ENCODE measurements at places on chromosomes 13 and 19.

DNA sequence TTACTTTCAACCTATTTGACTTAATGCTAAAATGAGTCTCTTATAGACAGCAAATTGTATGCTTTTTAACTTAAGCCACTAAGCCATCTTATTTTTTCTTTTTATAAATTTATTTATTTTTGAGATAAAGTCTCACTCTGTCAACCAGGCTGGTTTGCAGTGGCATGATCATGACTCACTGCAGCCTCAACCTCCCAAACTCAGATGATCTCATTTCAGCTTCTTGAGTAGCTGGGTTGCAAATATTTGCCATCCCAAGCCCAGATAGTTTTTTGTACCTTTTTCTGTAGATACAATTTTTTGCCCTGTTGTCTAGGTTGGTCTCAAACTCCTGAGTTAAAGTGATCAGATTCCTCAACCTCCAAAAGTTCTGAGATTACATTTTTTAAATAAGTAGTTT, 27.1 kb downstream of the ZNF714 start:
- H3K4me1 ChIP-seq, result no peaks in the 10 kb centered on the region
- no peaks in the 10 kb centered on the region for H3K36me3 ChIP-seq
- no peaks in the 10 kb centered on the region for H3K27me3 ChIP-seq
- H3K27ac ChIP-seq, result no peak overlapping the region

GRCh38 chr19:11152318-11153062, 3.1 kb downstream of the SPC24 start:
- no peaks in the 10 kb centered on the region for H3K36me3 ChIP-seq
- H3K4me1 ChIP-seq, result peaks cover 10% of the 10 kb centered on the region
- no peak overlapping the region for H3K27ac ChIP-seq
- DNase-seq, result no peak
- H3K4me3 ChIP-seq, result no peak overlapping the region

DNA sequence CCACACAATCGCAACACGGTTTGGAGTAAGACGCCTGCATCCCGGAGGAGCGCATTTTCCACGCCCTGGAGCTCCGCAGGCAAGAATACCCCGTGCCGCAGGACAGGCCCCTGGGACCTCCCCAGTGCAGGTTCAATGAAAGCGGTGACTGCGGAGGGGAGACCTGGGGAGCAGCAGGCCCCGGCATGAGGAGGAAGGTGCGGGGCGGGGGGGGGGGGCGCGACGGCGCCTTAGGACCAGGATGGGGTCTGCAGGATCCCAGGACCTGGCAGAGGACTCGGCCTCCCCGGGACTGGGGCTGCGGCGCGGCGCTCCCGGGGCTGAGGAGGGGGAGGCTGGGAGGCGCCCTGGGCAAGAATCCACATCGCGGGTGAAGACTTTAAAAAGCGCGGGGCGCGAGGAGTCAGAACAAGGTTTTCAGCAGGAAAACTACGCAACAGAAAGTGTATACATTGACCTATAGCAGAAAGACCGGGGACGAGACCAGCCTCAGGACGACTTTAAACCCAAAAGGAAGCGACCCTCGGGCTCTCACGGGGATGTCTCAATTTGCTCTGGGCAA, 432 bp downstream of the ZNF611 start:
- no peak for DNase-seq
- H3K27me3 ChIP-seq, result no peaks in the 10 kb centered on the region
- H3K36me3 ChIP-seq, result no peaks in the 10 kb centered on the region
- peak overlapping the region; percentile 86 for H3K4me3 ChIP-seq
- H3K4me1 ChIP-seq, result no peaks in the 10 kb centered on the region

DNA sequence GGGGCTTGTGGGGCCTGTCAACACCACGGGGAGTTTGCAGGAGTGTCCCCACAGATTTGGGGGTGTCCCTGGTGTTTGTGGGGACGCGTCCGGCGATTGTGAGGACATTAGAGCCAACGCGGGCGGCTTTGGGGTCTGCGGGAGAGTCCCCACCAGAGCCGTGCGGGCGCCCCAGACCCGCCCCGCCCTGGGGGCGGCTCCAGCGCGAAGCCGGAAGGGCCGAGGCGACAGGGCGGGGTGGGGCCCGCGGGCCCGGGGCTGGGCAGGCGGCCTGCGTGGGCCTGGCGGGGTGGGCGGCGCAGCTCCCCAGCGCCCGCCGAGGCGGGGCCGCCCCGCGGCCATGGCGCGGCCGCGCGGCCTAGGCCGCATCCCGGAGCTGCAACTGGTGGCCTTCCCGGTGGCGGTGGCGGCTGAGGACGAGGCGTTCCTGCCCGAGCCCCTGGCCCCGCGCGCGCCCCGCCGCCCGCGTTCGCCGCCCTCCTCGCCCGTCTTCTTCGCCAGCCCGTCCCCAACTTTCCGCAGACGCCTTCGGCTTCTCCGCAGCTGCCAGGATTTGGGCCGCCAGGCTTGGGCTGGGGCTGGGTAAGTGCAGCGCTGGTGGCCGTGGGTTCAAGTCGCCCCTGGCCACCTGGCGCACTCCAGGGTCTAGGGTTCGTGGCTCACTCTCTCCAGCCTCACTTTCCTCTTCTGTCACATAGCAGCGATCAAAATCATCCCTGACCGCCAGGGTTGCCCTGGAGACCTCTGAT, 10.3 kb downstream of the PDE4A start:
- no peaks in the 10 kb centered on the region for H3K27me3 ChIP-seq
- DNase-seq, result no peak
- H3K27ac ChIP-seq, result no peak overlapping the region
- no peaks in the 10 kb centered on the region for H3K36me3 ChIP-seq
- no peak overlapping the region for H3K4me3 ChIP-seq
- H3K4me1 ChIP-seq, result peaks cover 16% of the 10 kb centered on the region

- peaks cover 20% of the 10 kb centered on the region for H3K4me1 ChIP-seq
- H3K27me3 ChIP-seq, result no peaks in the 10 kb centered on the region
- DNase-seq, result peak; percentile 55
- no peaks in the 10 kb centered on the region for H3K36me3 ChIP-seq
These were observed 3.9 kb downstream of the MBNL2 start for GRCh38 chr13:97226013-97226412.

DNA sequence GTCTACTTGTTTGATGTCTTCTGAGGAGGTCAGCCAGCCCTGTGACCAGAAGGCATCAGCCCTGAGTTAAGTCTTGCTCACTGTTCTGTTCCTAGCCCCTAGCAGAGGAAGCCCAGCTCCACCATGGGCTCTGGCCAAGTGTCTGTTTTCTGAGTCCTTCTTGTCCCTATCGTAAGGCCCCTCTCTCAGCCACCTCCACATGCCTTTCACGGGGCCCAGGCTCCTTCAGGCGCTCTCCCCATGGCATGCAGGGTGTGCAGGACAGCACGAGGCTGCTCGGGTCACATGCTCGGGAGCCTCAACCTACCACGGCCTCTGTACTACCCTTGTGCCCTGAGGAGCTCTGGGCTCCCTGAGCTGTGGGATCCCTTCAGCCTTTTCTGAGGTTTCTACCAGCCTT, 47.8 kb upstream of the LATS2 start:
- H3K27ac ChIP-seq, result no peak overlapping the region
- no peaks in the 10 kb centered on the region for H3K36me3 ChIP-seq
- H3K27me3 ChIP-seq, result no peaks in the 10 kb centered on the region
- no peak overlapping the region for H3K4me3 ChIP-seq
- H3K4me1 ChIP-seq, result no peaks in the 10 kb centered on the region

- H3K4me3 ChIP-seq, result no peak overlapping the region
- no peak for DNase-seq
- H3K27ac ChIP-seq, result no peak overlapping the region
- no peaks in the 10 kb centered on the region for H3K36me3 ChIP-seq
- H3K4me1 ChIP-seq, result 0 out of 2 replicates have a peak, but pooled peaks cover 8% of the 10 kb centered on the region
- no peaks in the 10 kb centered on the region for H3K27me3 ChIP-seq
These were observed 23.3 kb downstream of the PBX4 start for GRCh38 chr19:19595171-19595701.

- no peaks in the 10 kb centered on the region for H3K4me1 ChIP-seq
- no peak for DNase-seq
- H3K4me3 ChIP-seq, result no peak overlapping the region
- H3K27me3 ChIP-seq, result no peaks in the 10 kb centered on the region
These were observed 37.5 kb upstream of the POMP start for GRCh38 chr13:28621449-28621848.

DNA sequence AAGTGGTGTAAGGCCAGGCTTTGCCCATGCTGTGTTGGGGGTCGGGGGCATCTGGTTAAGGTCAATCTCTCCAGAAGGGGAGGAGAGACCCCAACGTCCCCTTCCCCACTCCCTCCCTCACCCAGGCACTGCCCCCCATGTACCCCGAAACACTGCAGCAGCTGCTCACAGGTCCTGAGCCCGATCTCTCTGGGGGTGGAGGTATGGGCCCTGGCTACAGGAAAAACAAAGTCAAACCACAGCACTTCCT, 10.2 kb downstream of the CAPN12 start:
- peak overlapping the region; percentile 60 for H3K4me3 ChIP-seq
- peaks cover 4% of the 10 kb centered on the region for H3K27me3 ChIP-seq
- H3K4me1 ChIP-seq, result peaks cover 18% of the 10 kb centered on the region
- H3K27ac ChIP-seq, result peak overlapping the region; percentile 77

GRCh38 chr13:46778890-46779289, 18.1 kb downstream of the ESD start:
- no peaks in the 10 kb centered on the region for H3K4me1 ChIP-seq
- H3K4me3 ChIP-seq, result no peak overlapping the region
- H3K27me3 ChIP-seq, result no peaks in the 10 kb centered on the region
- H3K36me3 ChIP-seq, result no peaks in the 10 kb centered on the region

DNA sequence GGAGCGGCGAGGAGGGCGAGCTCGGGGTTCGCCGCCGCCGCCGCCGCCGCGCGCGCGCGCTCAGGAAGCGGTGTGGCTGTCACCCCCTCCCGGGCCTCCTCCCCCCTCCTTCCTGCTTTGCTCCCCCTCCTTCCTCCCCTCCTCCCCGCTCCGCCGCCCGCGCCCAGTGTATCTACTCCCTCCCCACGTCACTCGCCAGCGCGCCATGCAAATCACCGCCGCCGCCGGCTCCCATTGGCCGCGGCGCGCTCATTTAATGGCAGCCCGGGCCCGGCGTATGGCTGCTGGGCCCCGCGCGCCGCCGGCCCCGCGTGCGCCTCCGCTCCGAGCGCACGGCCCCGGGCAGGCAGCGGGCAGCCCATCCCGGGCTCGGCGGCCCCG, 335 bp upstream of the SOX1 start:
- H3K27me3 ChIP-seq, result no peaks in the 10 kb centered on the region
- DNase-seq, result no peak
- H3K4me1 ChIP-seq, result no peaks in the 10 kb centered on the region
- no peak overlapping the region for H3K4me3 ChIP-seq

DNA sequence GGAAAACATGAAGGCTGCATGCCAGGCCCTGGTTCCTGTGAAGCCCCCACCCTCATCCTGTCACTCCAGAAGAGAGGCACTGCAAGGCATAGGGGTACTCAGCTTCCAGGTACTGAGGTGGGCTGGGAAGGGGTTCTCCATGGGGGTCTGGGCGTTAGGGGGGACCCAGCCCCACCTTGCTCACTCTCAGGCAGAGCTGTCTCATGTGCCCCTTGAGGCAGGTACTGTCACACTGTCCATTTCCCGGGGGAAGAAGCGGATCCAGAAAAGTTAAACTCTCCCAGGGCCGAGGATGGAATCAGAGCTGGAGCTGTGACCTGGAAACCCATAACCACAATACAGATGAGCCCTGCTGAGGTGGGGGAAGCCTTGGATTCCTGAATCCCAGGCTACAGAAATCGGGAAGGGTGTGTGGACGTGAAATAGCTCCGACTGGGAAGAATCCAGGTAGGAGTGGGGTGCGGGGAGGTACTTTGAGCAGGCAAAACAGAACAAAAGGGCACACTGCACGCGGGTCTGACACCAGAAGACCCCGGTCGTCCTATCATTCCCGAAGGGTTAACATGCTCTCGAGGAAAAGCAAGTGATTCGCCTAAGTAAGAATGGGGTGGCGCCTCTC, 540 bp upstream of the USE1 start:
- no peaks in the 10 kb centered on the region for H3K36me3 ChIP-seq
- no peaks in the 10 kb centered on the region for H3K27me3 ChIP-seq
- peak overlapping the region; percentile 62 for H3K27ac ChIP-seq
- peak overlapping the region; percentile 79 for H3K4me3 ChIP-seq

- H3K4me1 ChIP-seq, result peaks cover 39% of the 10 kb centered on the region
- H3K36me3 ChIP-seq, result peaks cover 4% of the 10 kb centered on the region
- no peaks in the 10 kb centered on the region for H3K27me3 ChIP-seq
- H3K27ac ChIP-seq, result no peak overlapping the region
- DNase-seq, result no peak
These were observed 30.5 kb downstream of the RANBP3 start for GRCh38 chr19:5947435-5947834.

GRCh38 chr13:41458187-41458760, 924 bp downstream of the RGCC start:
- H3K4me1 ChIP-seq, result no peaks in the 10 kb centered on the region
- H3K27ac ChIP-seq, result no peak overlapping the region
- peak; percentile 27 for DNase-seq
- H3K36me3 ChIP-seq, result no peaks in the 10 kb centered on the region
- H3K27me3 ChIP-seq, result no peaks in the 10 kb centered on the region

DNA sequence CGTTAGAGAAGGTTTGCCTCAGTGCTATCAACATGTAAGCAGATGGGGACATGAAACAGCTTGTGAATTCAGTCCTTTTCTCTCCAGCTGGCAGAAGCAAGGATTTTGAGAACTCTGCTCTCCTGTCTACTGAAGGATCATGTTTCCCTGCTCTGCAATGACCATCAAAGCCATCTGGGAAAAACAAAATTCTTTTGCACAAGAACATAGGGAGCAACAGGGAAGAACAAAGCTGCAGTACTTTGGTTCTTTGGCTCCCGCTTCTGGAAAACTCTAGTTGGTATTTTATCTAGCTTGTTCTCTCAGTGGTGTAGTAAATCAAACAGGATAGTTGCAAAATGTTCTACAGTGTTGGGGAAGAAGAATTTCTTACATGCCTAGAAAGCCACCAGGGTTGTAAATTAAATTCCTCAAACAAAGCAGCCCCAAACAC, 270.4 kb downstream of the ENOX1 start:
- no peaks in the 10 kb centered on the region for H3K4me1 ChIP-seq
- no peaks in the 10 kb centered on the region for H3K36me3 ChIP-seq
- no peak overlapping the region for H3K4me3 ChIP-seq
- no peaks in the 10 kb centered on the region for H3K27me3 ChIP-seq

- DNase-seq, result no peak
- no peak overlapping the region for H3K27ac ChIP-seq
These were observed 13.0 kb downstream of the POLRMT start for GRCh38 chr19:620166-620862.

DNA sequence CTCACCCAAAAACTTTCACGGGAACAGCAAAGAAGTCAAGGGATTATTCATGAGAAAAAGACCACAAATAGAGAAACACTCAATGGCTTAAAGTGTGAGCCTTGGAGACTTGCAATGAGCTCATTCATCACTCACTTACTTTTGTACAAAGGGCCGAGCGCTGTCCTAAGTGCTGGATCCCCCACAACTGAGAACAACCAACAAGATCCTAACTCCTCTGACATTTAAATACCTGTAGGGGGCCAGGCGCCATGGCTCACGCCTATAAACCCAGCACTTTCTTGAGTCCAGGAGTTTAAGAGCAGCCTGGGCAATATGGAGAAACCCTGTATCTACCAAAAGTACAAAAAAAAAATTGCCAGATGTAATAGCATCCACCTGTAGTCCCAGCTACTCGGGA, 29.4 kb upstream of the ZNF507 start:
- peaks cover 57% of the 10 kb centered on the region for H3K27me3 ChIP-seq
- H3K36me3 ChIP-seq, result no peaks in the 10 kb centered on the region
- H3K4me3 ChIP-seq, result no peak overlapping the region
- H3K4me1 ChIP-seq, result no peaks in the 10 kb centered on the region
